Activated naive CD4-positive, alpha-beta T cell treated with Interleukin-2 at 50 U/mL for 16 hours (primary cell): ENCODE measurements at places on chromosomes 5 and 9.

- DNase-seq = peak; percentile 2
Measured at GRCh38 chr5:124651663-124652513, 94.6 kb downstream of the ZNF608 start.

GRCh38 chr5:153456354-153456753 is 34.1 kb upstream of the GRIA1 start:
- no peak for DNase-seq

GRCh38 chr9:86041311-86041741 is 58.0 kb downstream of the GOLM1 start:
- no peak for DNase-seq

DNA sequence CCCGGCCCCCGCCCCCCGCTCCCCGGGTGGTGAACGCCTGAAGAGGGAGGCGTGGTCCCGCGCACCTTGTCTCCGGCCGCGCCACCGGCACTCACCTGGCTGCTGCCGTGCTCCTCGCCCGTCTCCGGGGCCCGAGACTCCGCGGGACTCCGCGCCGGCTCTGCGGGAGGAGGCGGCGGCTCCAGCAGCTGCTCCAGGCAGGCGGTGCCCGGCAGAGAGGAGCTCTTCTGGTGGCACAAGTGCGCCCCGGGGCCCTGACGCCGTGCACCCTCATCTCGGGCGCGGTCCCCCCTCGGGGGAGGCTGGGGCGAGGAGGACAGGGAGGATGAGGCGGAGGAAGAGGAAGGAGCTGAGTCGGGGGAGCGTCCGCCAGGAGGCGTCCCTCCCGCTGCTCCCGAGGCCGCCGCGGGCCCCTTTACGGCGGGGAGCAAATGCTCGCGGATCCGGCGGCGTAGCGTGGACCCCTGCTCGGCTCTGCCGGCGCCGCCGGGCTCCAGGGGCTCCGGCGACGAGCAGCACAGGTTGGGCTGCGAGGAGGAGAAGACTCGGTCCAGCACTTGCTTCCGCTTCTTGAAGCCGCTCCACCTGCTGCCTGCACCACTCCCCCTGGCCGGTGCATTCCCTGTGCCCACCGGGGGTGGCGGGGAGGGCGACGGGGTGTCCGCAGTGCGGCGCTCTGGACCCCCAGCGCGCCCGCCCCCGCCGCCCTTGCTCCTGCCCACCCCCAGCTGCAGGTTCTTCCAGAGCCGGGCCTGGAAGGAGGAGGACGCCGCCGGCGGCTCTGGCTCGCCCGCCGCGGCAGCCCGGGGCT is 928 bp downstream of the MCTP1 start:
- no peak for DNase-seq

DNA sequence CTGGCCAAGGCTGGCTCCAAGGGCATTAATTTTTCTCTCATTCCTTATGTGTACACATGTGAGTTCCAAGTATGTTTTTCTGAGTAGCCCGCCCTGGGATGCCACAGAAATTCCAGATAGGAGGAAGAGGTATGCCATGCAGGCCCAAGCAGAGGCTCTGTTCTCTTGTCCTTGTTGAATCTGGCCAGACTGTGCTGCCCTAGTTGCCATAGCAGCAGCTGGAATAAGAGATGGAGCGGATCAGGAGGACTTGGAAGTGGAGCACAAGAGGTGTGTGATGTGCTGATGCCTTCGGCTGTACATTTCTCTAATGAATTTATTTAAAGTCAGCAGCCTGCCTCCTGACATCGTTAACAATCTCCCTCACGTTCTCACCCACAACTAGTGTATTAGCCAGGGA is 235.6 kb upstream of the RPS23 start:
- DNase-seq = no peak

- DNase-seq = no peak
Measured at GRCh38 chr9:14179449-14179848, 134.5 kb downstream of the NFIB start.

DNA sequence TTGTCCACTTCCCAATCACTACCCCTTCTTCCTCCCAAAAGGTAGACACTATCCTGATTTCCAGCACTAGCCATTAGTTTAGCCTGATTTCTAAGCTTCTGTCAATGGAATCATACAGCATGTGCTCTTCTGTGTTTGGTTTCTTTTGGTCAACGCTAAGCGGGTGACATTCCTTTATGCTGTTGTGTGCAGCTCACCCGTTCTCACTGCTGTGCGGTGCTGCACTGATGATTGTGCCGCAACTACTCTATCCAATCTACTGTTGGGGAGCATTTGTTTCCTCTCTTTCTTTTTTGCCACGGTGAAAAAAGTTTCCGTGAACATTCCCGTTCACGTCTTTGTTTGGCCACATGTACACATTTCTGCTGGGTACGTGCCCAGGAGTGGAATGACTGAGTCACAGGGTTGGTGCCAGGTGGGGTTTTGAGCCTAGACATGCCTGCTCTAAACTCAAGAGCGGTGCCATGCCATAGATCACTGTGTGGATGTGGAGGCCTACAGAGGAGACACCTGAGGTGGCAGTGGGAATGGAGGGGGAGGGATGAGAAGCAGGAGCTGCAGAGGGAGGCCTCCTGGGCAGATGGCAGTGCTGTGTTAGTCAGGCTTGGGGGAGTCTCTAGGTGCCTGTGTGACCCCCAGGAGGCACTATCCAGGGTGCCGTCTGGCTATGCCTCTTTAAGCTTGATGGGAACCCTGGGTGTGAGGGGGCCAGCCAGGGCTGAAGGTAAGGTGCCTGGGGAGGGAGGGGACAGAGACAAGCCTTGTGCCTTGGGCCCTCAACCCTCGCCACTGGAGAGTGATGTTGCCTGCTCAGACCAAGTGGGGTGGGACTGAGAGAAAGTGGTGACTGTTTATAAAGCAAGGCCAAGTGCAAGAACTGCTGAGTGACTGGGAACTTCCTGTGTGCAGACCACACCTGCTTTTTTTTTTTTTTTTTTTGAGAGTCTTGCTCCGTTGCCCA is 11.4 kb upstream of the ANKRD33B start:
- no peak for DNase-seq

DNA sequence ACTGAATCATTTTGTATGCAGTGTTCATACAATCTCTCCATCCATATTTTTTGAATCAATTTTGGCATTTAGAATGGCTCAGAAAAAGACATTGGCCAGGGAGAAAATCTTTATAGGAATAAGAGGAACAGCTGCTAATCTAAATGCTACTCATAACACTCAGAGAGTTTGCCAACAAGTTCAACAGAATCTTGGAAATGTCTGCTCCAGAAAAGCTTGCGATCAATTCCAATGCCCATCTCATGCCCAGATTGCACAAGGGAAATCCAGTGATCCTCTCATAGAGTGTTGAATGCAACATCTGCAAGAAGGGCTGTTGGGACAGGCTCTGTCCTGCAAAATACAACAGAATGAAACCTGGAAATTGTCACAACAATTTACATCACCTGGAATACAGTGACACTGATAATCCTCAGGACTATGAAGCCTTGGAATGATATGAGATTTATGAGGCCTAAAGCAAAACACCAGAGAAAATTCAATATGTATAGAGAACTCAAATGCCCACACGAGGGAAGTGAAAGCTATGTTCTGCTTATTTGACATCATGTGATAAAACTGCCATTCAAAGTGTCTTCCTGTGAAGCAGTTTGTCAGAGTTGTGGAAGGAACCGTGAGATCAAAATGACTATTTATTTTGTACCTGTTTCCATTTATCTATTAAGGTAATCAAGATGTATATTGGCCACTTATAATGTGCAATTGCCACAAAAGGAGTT is 190.1 kb downstream of the PARP8 start:
- DNase-seq = no peak

DNA sequence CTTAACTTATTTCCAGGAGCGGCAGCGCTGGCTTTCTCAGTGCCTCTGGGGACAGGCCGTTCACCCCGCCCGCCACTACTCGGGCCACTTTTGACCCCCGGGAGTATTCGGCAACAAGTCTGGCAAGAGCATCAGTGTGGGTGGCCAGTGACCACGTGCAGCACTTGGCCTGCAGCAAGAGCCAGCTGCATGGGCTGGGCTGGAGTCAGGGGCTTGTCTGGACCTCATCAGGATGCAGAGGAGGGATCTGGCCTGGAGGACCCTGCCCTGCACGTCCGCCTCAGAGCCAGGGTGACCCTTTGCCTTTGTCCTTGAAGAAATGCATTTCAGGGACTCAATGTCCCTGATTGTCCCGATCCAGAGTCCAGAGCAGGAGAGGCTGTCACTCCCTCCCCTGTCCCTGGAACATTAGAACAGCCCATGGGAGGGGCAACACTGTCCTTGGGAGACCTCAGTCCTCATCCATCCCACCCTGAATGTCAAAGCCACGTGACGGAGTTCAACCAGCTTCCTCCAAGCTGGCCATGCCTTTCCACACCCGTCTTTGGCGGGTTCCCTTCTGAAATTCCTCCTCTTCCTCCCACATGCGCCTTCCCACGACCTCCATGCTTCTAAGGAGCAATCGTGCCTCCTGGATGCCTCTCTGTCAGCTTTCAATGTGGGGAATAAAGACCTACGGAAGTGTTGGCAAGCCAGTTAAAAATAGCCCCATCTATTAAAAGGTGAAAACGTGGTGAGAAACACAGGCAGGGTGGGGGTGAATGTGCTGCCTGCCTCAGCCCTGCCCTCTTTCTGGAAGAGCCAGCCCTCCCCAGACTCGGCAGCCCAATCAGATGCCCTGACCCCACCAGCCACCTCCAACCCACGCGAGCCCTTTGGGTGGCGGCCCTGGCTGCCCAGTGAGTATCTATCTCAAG is 99.0 kb downstream of the OLFM1 start:
- DNase-seq = no peak

DNA sequence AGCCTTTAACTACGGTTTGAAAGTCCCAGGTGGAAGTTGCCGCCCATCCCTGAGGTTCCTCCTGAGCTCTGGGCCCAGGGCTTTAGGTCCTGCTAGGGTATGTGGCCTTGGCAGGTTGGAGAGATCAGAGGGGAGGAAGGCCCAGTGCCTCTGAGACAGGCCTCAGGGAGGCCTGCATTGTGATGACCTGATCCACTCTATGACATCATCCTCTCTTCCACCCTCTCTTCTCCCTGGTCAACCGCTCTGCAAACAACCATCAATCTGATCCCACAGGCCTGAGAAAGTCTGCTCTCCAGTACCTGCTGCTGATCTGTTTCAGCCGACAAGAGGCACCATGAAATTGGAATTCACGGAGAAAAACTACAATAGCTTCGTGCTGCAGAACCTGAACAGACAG is at the start of gene CCIN:
Gene CCIN, plus strand, starts transcription at position 223 of the 400 bp plus-strand sequence. Its CDS starts 115 bp downstream, at position 338.
- DNase-seq = no peak

GRCh38 chr9:20236676-20237075 is 385.6 kb downstream of the MLLT3 start:
- no peak for DNase-seq

GRCh38 chr9:122320413-122320881 is 50.4 kb upstream of the PTGS1 start:
- no peak for DNase-seq

- DNase-seq = no peak
Measured at GRCh38 chr5:1101961-1102713, 9.7 kb downstream of the SLC12A7 start.

DNA sequence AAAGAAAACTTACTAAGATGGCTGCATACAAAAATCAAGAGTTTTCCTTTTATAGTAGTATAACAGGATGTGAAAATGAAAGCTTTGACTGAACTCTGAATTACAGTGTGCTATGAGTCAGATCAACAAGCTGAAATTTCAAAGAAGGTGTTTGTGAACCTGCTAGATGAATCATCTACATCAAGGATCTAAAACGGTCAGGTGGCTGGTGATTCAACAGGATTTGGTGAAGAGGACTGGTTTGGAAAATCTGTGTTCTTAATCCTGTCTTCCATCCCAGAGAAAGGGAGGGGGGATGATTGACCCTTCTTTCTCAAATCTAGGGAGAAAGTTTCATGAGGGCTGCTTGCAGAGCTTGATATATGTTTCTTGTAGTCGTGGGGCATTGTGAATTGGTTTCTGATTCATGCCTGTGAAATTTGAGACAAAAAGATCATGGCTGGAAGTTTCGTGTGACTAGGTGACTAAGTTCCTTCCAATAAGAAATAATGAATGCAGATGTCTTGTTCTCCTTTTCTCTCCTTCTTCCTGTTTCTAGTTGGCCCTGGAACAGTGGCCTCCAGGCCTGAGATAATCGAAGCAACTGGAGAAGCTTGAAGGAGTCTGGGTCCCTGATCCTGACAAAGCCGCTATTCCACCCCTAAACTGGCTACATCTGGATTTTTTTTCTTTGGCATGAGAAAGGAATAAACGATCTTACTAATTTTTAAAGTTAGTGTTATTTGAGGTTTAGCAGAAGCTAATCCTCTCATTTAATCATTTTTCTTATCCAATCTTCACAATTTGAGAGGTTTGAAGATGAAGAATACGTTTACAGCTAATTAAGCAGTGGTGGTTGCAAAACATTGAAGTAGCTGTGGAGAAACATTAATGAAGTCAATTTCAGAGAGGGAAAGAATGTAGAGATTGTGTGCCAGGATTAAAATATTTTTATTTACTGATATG is 67.2 kb downstream of the MRPS30 start:
- DNase-seq = peak; percentile 5

- DNase-seq = no peak
Measured at GRCh38 chr5:81590498-81591384, 160.2 kb downstream of the SSBP2 start.

- DNase-seq = peak; percentile 83
Measured at GRCh38 chr5:131417240-131417869, 153.5 kb downstream of the CDC42SE2 start.

- no peak for DNase-seq
Measured at GRCh38 chr5:62282064-62282463, 23.9 kb upstream of the KIF2A start.

- DNase-seq = no peak
Measured at GRCh38 chr9:91166796-91167366, 194.8 kb downstream of the AUH start.

DNA sequence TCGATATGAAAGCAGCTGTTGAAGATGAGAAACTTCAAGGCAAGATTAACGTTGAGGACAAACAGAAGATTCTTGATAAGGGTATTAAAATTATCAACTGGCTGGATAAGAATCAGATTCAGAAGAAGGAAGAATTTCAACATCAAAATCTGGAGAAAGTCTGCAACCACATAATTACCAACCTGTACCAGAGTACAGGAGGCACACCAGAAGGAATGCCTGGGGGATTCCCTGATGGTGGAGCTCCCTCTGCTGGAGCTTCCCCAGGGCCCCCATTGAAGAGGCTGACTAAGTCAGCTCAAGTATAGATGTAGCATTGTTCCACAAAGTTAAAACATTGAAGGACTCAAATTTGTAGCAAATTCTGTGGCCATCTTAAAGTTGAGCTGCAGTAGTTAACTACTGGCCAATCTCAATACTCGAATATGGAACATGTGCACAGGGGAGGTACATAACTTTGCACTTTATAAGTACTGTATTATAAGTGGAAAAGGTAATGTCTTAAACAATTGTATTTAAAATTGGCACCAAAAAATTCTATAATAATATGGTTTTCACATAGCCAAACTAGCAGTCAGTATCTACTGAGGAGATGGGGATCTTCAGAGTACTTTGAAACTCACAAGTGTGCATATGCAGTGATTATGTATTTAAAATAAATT is 237.5 kb downstream of the CHSY3 start:
- no peak for DNase-seq
